NCI-H1048 (cell line): ENCODE measurements at places on chromosomes 6 and 20.

DNA sequence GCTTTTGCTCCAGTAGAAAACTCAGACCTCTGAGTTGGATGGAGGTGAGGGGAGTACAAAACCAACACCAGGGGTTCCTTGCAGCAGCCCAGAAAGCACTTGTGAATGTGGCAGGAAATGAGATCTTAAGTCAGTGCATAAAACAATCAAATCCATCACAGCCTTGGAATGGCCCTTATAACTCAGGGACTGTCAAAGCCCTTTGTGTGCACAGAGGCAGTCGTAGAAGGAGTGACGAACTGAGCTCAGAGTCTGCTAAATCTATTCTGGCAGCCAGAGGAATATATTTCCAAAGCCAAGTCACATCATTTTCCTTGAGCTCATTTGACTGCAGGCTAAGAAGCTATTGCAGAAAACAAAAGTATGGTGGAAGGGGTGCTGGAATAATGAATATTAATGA is 676.6 kb downstream of the DHX35 start:
- no peak for DNase-seq

DNA sequence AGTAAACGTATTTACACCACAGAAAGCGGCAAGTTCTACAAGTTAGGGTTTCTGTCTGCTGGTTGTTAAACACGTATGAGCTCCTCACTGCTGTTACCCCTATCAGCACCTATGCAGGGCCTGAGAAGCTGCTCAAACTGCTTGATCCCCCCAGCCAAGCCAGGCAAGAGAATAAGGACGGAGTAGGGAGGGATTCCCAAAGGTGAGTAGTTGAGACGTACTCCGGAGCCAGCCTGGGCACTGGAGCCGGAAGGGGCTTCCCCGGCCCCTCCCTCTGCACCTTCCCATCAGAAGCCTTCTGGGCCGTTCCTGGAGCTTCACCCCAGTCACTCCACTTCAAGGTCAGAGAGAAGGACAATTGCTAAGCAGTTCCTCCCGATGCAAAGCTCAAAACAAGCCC is 58.0 kb downstream of the RIPOR3 start:
- no peak for DNase-seq

GRCh38 chr6:25179051-25179778 is 100.0 kb upstream of the CARMIL1 start:
- DNase-seq: no peak

GRCh38 chr20:25453035-25453810 is 45.8 kb downstream of the GINS1 start:
- DNase-seq: peak; percentile 64

DNA sequence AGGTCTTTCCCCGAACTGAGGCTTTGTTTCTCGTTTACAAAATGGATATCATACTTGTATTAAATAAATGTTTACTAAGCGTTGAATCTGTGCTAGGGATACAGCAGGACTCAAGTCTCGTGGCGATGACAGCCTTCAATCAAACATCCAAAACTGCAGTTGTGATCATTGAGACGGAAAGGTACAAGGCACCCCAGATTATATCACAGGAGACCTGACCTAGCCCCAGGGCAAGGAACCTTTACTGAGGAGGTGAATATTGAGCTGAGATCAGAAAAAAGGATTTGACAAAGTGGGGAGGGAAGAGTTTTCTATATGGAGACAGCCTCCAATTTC is 476 bp downstream of the AAR2 start:
- no peak for DNase-seq

- no peak for DNase-seq
Observed at GRCh38 chr6:1312473-1313367, 822 bp downstream of the FOXQ1 start.

GRCh38 chr20:34748709-34749108 is 44.6 kb downstream of the TP53INP2 start:
- no peak for DNase-seq

GRCh38 chr6:79676785-79677736 is 45.9 kb downstream of the SH3BGRL2 start:
- DNase-seq: no peak

DNA sequence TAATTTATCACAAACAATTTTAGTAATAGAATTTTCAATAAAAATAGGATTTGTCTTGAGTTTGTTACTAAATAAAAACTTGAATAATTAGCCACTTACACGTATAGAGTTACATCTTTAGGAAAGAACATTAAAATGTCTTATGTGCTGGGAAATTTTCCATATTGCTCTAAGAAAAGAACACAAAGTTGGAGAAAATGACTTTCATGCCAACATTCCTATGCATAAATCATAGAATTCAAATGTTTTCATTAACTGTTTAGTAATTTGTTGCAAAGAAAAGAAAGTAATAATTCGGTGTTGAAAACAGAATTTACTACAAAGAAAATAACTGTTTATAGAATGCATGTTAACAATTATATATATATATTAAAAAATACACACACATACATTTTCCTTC is 4.7 kb upstream of the TBC1D32 start:
- DNase-seq: no peak

DNA sequence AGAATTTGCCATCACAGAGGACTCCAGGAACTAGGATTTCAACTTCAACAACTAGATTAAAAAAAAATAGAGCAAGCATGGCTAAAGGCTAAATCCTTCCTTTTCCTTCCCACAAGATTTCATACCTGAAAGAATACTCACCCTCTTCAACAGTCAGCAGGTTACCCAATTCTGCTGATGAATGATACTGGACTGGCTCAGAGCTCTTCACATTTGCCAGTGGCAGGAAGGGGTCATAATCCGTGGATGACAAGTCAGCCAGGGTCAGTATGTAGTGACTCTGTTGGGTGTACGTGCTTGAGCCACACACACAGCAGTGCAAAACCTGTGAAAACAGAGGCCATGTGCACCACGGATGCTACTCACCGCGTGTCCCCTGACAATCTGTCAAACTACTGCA is 152.9 kb downstream of the INSM1 start:
- no peak for DNase-seq

DNA sequence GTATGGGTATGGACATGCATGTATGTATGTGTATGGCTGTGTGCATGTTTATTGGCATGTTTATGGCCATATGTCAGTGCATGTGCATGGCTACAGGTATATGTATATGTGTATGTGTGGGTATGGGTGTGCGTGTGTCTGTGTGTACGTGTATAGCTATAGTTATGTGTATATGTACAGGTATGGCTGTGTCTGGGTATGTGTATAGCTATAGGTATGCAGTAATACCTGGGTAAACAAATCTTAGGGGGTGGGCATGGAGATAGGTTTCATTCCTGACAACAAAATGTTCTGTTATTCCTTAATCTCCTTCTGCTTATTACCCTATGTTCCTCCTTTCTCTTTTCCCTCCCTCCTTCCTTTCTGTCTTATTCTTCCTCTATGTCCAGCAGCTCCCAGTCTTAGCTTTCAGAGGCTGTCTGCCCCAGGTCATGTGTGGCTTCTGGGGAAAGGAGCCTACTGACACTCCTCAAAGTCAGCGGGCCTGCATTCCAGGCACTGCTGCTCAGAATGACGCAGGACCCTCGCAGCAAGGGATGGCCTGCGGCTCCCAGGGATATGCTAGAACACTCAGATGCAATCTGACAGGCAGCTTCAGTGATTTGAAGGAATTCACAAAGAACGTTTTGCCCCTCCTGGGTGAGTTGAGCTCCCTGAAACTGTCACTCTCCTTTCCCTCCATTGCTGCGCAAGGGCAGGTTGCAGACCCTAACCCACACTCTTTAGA is 139.3 kb upstream of the PHACTR1 start:
- no peak for DNase-seq

- no peak for DNase-seq
Observed at GRCh38 chr6:2042956-2043648, 202.3 kb downstream of the GMDS start.

DNA sequence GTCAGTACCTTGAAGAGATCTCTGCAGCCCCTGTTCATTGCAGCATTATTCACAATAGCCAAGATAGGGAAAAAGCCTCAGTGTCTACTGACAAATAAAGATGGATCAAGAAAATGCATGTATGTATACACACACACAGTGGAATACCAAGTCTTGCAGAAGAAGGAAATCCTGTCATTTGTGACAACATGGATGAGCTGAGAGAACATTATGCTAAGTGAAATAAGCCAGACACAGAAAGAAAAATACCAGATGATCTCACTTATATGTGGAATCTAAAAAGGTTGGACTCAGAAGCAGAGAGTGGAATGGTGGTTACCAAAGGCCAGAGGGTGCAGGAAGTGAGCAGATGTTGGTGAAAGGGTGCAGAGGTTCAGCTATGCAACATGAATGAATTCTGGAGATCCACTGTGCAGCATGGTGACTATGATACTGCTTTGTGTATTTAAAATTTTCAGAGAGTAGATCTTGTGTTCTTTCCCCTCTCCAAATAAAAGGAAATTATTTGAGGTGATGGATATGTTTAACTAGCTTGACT is 11.0 kb upstream of the SLC22A1 start:
- no peak for DNase-seq

GRCh38 chr6:136546331-136546730 is 3.9 kb downstream of the MAP7 start:
- DNase-seq: no peak

DNA sequence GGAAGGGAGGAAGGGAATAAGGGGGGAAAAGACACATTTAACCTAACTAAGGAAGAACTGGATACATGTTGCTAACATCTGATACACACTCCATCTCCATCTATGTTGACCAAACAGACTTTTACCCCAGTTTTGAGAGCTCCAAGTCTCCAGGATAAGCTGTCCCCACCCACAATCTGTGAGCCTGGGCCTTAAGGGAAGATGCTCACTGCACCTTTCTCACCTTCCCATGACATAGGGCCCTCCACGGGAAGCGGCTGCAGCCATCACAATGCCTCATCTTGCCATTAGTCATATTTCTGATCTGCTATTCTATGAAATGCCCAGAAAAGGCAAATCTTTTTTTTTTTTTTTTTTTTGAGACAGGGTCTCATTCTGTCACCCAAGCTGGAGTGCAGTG is 126.6 kb upstream of the SALL4 start:
- no peak for DNase-seq

GRCh38 chr6:223763-224162 is 68.5 kb upstream of the DUSP22 start:
- DNase-seq: no peak

DNA sequence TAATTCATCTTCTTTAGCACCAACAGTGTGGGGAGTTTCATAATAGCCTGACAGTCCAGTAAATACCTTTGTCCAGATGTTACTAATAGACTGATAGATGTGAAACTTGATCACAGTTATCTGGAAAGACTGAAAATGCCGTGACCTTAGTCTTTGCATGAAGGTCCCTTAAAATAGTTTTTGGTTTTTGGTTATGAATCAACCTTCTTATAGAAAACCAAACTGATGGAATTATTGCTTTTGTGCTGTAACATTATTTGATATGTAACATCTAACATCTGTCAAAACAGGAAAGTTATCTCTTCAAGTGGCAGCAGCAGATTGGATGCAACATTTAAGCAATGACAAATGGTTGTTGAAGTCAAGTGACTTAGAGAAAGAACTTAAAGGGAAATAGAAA is 190.4 kb downstream of the DOK5 start:
- DNase-seq: no peak

GRCh38 chr6:149680503-149680902 is 32.0 kb upstream of the KATNA1 start:
- DNase-seq: no peak

DNA sequence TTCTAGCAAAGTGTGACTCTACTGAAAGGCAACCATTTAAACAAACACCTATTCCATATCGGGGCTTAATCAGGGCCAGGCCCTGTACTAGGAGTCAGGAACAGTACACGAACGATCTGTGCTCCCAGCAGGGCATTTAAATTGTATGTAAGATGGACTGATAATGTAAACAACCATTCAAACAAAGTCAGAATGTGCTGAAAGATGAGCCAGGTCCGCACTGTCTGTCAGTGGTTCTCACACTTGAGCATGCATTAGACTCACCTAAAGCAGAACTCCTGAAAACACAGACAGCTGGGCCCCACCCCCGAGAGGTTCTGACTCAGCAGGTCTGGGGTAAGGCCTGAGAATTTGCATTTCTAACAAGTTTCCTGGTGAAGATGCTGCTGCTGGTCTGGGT is 81.6 kb downstream of the PXDC1 start:
- DNase-seq: no peak

GRCh38 chr6:155377061-155377460 is 62.8 kb upstream of the TFB1M start:
- DNase-seq: no peak

- no peak for DNase-seq
Observed at GRCh38 chr6:50654155-50654554, 59.2 kb upstream of the TFAP2D start.

DNA sequence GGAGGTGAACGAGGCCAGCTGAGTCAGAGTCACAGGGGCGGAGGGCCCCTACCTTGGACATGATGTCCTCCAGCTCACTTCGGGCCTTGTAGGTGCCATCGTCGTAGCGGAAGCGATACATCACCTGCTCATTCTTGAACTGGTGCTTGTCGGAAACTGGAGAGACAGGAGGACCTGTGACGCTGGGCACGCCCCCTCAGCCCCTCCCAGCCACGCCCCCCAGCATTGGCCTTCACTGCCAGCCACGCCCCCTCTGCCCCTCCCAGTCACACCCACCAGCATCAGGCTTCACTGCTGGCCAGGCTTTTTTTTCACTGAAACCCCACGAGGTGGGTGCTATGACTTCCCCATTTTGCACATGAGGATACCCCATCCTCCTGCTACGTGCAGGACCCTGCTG is 148.2 kb downstream of the PREX1 start:
- peak; percentile 26 for DNase-seq

- no peak for DNase-seq
Observed at GRCh38 chr20:8433291-8433690, 301.2 kb downstream of the PLCB1 start.

- no peak for DNase-seq
Observed at GRCh38 chr20:32112841-32113240, 3.3 kb downstream of the TM9SF4 start.

DNA sequence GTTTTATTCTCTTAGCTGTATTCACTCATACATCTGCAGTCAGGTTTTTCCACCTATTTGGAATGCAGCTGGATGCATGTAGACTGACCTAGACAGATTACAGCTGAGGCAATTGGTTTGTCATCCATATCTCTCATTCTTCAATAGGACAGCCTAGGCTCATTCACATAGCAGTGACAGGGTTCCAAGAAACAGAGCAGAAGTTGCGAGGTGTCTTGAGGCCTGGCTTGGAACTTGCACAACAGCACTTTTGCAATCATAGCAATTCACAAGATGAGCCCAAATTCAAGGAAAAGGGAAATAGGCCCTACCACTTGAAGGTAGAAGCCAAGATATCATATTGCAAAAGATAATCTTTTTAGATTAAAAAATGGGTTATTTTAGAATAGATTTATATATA is 508.9 kb upstream of the JAG1 start:
- DNase-seq: no peak
